ENCODE measurements at places on chromosomes 1 and 21. TPM values are rescaled to one million over a fixed set of nuclear protein-coding genes. Genes with fewer than 3 reads are reported as not detected.
A peak's percentile ranks its signal among the peaks of the same experiment; 100 is the strongest.

DNA sequence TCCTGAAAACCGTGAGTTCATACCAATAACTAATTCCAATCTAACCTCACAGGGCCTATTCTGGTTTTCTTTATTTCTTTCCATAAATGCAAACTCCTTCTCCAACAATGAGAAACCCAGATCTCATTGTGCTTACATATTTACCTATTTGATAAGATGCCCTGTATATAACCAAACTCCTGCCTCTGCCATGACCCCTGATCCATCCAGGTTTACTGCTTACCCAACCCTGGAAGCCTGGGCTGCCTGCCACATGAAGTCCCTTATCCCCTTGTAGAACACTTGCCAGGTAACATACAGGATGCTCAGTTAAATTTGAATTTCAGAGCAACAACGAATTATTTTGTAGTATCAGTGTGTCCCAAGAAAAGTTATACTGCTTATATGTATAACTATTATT, 766.1 kb downstream of the LTN1 start:
- no peak for DNase-seq

DNA sequence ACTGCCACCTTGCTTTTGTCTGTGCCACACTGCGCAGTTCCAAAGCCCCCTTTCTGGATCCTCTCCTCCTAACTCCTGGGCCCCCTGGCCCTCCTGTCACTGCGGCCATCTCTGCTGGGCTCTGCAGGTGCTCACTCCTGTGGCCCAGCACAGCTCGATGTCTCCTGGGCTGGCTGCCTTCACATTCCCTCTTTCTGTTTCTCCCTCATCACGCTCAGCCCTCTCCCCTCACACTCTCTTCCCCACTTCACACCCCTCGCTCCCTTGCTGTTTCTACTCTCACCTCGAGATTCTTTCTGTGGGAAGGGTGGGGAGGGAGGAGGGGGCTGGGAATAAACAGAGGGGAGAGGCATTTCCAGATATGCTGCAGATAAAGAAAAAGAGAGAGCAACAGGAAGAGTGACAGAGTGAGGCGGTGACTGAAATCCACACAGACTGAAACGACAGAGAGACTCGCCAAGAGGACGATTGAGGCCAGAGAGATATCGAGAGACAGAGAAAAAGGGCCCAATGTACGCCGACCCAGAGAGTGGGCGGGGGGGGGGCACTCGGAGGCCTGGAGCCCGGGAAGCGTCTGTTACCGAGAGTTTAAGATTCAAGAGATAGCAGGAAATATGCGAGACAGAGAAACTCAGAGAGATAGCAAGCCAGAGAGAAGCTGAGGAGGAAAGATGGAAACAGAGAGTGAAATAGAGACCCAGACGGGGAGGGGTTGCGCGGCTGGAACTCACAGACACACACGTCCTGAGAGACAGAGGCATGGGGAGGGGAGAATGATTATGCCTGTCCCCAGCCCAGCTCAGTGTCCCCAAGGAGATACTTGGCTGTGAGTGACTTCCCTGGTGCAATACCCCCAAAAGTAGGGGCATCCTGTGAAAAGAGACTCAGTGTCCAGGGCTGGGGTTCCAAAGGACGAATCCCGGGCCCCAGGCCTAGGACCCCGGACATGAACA, 666 bp downstream of the CSF3R start:
- no peak for DNase-seq

DNA sequence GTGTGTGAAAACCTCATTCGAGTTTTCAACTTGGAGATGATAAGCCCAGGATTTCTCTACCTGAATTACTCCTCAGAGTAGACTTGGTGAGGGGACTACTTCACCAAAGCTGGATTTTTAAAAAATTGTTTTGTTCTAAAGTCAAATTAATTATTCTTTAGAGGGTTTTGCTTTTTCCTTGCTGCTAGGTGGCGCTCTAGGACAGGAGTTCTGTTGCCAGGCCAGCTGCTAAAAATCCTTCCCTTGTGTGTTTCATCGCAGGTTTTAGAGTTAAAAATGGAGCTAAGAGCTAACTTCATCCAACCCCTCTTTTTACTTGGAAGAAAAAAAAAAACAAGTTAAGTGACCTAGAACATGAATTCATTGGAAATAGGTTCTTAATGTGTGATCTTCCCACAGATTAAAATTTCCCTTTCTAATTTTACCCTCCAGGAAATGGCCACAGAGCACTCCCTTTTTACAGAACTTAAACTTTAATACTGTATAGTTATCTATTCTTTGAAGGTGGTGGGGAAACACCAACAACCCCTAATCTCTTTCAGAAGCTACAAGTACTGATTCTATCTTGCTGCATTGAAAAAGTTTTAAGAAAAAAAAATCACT, 36.7 kb upstream of the FAM163A start:
- DNase-seq, result peak; percentile 31

DNA sequence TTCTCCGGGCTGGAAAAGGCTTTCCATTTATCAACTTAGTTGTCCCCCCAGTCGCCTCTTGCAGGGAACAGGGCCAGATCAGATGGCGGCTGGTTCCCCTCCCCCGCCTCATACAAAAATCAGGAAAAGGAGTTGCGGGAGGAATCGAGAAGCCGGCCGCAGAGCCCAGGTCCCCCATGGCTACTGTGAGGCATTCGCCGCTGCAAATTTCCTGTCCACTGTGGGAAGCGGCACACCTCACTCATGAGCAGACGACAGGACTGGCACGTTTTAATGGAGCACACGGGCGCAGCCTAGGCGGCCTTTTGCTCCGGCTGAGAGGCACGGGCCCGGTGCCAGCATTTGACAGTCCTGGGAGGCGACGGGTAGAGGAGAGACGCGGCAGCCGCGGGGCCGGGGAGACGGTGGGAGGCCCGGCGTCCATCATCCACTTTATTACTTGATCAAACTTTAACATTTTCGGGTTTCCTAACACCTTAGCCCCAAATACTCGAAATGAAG, 1.1 kb downstream of the GNG4 start:
- no peak for DNase-seq

The PLPPR4 gene
- total RNA-seq, result under 0.01 TPM

DNA sequence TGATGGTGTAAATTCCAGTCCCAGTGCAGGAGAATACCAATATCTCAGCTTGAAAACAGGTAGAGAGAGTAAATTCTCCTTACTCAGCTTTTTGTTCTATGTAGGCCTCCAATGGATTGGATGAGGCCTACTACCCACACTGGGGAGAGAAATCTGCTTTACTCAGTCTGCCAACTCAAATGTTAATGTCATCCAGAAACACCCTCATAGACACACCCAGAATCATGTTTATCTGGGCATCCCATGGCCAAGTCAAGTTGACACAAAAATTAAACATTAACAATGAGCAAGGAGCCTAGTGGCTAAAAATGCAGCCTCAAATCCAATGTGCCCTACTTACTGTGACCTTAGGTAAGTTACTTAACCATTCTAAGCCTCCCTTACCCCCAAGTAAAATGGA, 6.9 kb upstream of the HLX start:
- DNase-seq, result no peak
